Progenitor cell of endocrine pancreas (in vitro differentiated cells): ENCODE measurements at places on chromosomes 2 and 18.

DNA sequence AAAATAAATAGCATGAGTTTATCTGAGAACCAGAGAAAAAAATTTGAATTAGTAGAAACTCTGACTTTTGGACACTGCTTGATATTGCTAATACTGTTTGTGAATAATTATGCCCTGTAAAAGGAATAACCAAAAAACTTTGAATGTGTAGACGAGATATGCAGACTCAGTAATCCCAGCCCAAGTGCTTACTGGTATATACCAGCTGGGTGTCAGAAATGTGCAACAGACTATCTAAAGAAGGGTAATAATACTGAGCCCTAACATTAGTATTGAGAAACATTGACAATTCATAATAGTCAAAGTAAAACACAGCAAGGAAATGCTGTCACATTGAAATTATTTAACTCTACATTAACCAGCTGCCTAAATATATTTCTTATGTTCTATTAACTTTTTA is 60.5 kb upstream of the ZC3H15 start:
- no peak for DNase-seq

GRCh38 chr2:10584242-10584753 is 105.5 kb downstream of the NOL10 start:
- no peak for DNase-seq

DNA sequence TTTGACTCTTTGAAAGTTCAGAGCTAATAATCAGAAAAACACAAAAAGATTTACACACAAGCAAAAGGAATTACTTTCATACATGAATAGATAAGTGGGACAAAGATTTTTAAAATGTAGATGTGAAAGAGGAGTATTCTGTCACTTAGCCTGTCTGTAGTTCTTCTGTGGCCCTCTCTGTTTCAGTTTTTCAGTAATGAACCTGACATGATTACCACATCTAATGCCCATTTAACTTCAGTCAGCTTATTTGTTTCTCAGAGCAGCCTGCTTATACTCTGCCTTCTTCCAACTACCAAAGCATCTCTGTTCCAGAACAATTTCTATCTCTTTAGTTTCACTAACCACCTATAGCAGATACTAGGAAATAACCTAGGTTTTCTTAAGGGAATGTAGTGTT is 34.4 kb upstream of the ACADL start:
- no peak for DNase-seq

- no peak for DNase-seq
Measured at GRCh38 chr2:14231391-14231898, 401.1 kb upstream of the LRATD1 start.

DNA sequence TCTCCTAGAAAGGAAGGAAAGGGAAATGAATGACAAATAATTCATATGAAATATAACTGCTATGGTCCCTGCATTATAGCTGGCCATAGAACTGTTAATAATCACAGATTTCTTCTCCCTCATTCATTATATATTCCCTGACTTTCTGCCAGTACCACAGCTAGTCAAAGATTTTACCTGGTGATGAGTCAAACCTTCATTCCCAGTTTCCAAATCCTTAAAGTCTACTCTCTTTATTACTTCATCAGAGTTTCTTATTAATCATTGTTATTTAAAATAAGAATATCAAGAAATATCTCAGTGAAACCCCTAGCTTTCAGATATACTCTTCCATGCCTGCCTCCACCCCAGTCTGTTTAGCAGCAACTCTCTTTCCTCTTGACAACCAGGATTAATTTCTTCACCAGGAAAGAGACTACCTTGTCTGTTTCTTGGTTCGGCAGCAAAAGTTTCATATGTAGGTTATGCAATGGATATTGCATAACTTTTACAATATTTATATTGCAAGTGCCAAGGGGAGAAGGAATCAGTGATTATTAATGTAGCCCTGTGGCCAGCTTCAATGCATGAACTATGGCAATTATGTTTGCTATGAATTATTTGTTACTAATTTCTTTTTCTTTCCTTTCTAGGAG is 533.8 kb downstream of the FBXO15 start:
- no peak for DNase-seq

DNA sequence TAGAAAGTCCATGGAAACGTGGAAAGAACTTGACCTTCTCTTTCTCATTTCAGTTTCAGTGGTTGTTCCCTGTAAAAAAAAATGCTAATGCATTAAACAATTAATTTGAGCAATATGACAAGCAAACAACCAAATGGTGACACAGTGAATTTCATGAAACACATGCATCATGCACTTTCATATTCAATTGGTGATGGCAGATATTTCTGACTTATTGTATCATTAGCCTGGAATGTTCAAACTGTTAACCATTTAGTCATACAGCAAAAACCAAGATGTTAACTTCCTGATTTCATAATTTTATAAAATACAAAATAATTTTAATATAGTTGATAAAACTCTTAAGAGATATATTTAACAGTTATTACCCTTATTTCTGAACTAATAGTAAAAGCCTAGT is 85.5 kb downstream of the SCN1A start:
- no peak for DNase-seq

DNA sequence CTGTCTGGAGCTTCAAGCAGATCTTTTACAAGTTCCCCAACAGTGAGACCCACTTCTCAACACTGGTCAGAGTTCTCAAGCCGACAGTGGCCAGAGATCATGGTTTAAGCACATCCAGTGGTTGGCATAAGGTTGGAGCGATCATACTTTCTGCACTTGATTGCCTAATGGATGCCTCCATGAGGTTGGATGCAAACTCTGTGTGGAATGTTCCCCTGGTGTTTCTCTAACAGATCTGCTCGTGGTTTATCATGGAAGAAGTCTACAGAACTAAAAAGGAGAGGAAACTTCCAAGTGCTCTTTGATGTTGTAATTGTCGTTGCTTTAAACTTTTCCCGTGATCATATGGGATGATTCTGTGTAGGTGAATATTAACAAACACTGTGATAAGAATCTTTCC is 60.7 kb downstream of the SH3RF3 start:
- no peak for DNase-seq

DNA sequence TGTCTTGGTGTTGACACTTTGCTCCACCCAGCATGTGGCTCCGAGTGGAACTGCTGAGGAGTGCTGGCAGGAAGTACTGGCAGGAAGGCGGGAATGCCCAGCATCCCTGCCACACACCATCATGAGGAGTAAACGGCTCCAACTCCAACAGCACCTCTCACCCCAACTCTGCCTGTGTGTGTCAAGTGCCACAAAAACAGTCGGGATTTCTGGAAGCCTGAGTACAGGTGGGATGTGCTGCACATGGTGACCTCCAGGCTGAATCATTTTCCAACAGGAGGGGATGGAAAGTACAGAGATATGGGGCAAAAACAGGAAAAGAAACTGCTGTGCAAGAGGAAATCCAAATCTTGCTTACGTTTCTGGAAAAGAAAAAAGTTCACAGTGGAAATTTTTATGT is 53.6 kb downstream of the PARD6G start:
- DNase-seq, result no peak

DNA sequence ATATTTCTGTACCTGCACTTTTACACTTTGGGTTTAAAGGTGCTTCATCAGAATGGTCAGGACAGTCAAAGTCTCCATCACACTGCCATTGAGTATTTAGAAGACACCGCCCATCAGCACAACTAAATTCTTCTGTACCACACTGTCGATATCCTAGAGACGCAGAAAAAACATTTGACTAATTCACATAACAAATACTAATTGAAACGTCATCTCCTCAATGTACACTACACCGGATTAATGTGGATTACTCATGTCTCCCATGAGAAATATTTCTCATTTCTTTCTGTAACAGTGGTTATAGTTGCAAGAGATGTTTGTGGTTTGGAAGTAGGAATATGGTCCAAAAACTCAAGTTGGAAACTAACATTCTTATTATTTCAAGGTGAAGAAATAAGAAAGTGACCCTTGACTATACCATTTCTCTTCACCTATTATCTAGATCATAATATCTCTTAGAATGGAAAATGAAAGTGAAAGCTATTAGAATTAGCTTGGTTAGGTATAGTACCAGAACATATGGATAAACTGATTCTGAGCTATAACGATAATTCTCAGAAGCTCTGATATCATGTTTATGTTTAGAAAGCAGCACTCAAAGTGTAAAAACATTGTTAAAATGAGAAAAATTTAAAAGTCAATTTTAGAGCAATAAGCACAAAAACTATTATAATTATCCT is 1627.7 kb downstream of the LRP1B start:
- DNase-seq, result no peak

DNA sequence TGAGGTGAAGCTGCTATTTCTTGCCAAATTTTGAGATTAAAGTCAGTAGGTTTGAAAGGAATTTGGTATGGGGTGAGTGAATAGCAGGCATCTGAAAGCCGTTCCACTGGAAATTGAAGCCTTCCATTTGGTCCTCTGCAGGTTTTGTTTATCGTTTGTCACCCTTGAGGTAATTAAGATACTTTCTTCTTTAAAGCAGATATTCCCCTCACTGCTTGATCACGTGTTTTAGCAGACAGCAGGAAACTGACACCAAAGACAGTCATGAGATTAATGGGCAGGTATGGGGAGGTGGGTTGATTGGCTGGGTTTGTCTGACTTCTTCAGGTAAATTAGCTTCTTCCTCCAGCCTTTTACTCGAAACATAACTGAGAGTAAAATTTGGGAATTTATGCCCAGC is 10.7 kb downstream of the LPIN1 start:
- DNase-seq, result no peak

- DNase-seq, result peak; percentile 51
Measured at GRCh38 chr2:96554293-96555145, 18.0 kb downstream of the ARID5A start.

DNA sequence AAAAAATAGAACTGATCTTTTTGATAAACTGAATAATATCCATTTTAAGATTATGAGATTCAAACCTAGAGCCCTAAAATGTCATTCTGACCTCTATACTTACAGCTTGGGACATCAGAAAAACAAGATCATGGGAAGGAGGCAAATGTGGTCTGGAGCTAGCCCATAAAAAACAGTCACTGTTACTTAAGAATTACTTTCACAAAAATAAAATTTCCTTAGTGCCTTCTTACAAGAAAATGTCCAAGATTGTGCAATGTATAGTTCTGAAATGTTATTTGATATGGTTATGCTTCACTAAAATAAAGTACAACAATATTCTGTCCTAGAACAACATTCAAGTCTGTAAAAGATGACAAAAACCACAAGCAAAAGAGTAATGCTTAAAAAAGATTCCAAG is 247.6 kb downstream of the DYM start:
- no peak for DNase-seq

- no peak for DNase-seq
Measured at GRCh38 chr2:59019566-59020159, 778.5 kb upstream of the FANCL start.

DNA sequence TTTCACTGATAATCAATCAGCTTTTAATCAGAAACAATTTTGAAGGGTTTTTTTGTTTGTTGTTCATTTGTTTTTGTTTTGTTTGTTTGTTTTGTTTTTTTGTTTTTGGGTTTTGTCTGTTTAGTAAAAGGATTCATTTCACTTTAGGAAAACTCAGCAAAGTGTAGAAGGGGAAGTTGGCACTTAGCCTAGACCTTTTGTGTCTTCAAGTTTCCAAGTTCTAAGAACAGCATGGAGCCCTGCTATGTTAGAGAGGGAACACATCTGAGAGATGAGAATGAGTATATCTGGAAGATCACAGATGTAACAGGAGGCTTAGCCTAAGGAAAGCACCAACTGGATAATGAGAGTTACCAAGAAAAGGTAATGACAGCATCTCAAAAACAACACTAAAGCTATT is 501.5 kb downstream of the ERBB4 start:
- DNase-seq, result no peak

- DNase-seq, result no peak
Measured at GRCh38 chr18:1124495-1124894, 219.8 kb downstream of the ADCYAP1 start.

GRCh38 chr2:162885281-162886070 is 46.9 kb upstream of the KCNH7 start:
- no peak for DNase-seq

DNA sequence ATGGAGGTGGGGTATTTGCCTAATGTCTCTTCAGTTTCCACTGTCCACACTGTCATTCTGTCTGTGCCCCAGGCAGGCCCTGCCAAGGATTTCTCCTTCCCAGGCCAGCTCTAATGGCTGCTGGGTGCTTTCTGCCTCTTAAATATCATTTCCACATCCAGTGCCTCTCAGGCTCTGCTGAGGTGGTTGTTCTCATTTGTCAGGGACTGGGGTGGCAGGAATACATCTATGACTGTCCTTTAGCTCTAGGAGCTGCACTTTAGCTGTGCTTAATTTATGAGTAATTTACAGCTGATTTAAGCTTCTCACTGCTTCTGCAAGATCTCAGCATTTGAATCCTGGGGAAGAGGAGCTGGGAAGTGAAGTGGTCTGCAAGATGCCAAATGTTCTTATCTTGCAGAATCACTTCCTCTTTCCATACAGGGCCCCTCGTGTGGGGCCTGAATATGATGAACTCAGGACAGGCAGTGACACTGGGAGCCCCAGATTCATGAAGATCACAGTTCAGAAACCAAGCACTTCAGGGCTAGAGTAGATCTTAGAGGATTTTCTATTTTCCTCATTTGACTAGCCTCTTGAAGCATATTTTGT is 150.2 kb downstream of the FSHR start:
- no peak for DNase-seq

DNA sequence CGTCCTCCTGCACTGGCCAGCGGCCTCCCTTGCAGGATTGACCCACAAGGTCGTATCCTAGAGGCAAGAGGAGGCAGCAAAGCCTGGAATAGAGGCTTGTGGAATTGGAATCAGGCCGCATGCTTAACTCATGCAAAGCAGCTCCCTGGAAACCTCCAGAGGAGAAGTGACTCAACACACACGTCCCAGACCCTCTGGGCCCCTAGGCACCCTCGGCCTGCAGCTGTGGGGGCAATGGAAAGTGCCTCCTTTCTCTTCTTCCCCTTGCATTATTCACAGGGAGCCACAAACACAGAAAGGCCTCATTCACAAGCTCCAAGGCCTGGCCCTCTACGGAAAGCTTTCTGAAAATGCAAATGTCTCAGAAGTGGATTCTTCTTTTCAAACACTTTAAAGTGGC is 19.6 kb downstream of the SPATA3 start:
- DNase-seq, result no peak

GRCh38 chr2:238121511-238122286 is 16.8 kb upstream of the KLHL30 start:
- no peak for DNase-seq

GRCh38 chr2:240689975-240690374 is 1.7 kb upstream of the AQP12A start:
- no peak for DNase-seq

GRCh38 chr2:241637795-241638660 is 535 bp downstream of the ATG4B start:
- no peak for DNase-seq

DNA sequence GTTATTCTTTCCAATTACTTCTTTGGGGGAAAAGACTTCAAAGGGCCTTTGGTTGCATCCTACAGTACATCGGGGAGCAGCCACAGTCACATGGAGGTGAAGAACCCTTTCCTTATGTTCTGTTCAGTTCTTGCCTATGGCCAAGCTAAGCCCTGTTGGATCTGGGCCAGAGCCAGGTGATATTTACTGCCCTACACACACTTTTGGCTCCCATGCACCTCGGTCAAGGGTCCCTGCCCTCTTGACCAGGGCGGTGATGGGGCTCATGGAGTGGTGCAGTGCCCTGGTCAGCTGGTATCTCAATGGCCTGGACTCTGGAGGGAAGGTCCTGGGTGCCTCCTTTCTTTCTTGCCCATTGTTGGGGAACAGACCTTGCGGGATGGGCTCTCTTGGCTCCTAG is 98.7 kb downstream of the VAPA start:
- no peak for DNase-seq

GRCh38 chr2:144424559-144425240 is 95.2 kb downstream of the ZEB2 start:
- DNase-seq, result no peak

- no peak for DNase-seq
Measured at GRCh38 chr2:191384829-191385228, 139.6 kb downstream of the MYO1B start.
